ENCODE measurements at places on chromosomes 5 and 9. TPM values are rescaled to one million over a fixed set of nuclear protein-coding genes. Genes with fewer than 3 reads are reported as not detected.

SYK gene
- total RNA-seq, result 0.11 TPM

- no peaks in the 10 kb centered on the region for H3K36me3 ChIP-seq
- H3K27me3 ChIP-seq, result no peaks in the 10 kb centered on the region
- no peak for DNase-seq
- no peak overlapping the region for H3K4me3 ChIP-seq
- H3K27ac ChIP-seq, result no peak overlapping the region
These were observed 559.2 kb downstream of the PSAT1 start for GRCh38 chr9:78856144-78856543.

SLC34A1 gene
- total RNA-seq, result 0.14 TPM

CDH9 gene
- total RNA-seq, result not detected

WDR38 gene
- total RNA-seq, result not detected

DNA sequence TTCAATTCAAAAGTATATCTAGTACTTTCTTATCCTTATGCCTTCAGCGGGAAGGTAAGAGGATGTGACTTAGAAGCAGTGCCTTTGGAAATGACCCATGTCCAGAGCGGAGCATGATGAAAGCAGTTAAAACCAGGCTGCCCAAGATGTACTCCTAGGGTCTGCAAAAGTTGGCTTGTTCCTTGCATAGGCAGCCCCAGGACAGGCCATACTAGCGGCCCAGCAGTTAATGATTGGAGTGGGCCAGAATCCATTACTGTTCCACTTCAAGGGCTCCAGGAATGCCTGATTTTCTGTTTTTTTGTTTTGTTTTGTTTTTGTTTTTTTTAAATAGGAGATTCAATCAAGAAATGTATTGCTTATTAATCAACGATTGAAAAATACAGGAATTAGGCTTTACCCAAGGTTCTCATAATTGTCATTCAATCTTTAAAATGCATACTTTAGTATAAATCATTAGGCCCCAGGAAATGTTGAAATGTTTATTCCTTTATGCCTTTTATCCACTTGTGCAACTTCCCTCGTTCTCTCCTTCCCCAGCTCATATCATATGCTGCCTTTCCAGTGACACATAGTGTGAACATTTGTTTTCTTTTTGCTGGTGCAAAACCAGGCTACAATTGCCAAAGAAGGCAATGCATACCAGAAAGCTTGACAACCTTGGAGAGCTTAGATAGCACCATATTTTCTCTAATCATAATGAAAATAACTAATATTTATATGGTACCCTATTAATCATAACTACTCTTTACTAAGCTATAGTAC, 190.8 kb downstream of the ARHGEF28 start:
- no peak for DNase-seq
- no peak overlapping the region for H3K27ac ChIP-seq
- H3K4me3 ChIP-seq, result no peak overlapping the region
- H3K27me3 ChIP-seq, result peaks cover 10% of the 10 kb centered on the region

DNA sequence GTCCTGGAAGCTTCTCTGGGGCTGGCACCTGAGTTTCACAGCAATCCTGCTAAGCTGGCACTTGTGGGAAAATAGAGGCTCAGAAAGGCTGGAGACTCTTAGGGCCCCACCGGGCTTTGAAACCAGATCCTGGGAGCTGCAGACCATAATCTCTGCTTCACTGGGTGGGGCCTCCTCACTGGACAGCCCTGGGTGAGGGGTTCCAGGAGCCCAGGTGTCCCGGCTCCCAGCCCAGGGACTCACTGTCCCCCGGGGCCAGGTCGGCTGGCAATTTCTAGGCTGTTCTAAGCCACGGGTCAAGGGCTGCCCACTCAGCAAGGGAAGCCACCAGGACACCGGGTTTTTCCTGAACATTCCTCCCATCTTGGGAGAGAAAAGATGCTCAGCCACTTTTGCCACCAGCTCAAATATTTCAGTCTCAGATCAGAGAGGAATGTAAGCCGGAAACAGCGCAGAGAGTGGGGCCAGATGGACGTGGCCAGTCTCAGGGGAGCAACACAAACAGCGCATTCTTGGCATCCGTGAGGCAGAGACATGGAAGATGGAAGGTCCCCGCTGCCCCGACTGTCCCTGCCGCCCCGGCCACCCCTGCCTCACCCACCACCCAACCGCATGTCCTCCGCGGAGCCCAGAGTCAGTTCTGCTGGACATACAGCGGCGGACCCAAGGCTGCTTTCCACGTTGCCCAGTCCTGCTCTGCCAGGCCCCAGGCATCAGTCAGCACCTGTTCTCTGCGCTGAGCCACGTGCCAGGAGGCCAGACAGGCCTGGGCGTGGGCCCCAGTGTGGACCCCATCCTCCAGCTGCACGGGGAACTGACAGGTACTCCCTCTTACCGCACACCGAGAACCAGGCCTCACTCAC, 72.6 kb downstream of the VAV2 start:
- peaks cover 2% of the 10 kb centered on the region for H3K27me3 ChIP-seq
- DNase-seq, result no peak
- H3K4me1 ChIP-seq, result no peaks in the 10 kb centered on the region
- H3K27ac ChIP-seq, result no peak overlapping the region
- no peak overlapping the region for H3K4me3 ChIP-seq

DNA sequence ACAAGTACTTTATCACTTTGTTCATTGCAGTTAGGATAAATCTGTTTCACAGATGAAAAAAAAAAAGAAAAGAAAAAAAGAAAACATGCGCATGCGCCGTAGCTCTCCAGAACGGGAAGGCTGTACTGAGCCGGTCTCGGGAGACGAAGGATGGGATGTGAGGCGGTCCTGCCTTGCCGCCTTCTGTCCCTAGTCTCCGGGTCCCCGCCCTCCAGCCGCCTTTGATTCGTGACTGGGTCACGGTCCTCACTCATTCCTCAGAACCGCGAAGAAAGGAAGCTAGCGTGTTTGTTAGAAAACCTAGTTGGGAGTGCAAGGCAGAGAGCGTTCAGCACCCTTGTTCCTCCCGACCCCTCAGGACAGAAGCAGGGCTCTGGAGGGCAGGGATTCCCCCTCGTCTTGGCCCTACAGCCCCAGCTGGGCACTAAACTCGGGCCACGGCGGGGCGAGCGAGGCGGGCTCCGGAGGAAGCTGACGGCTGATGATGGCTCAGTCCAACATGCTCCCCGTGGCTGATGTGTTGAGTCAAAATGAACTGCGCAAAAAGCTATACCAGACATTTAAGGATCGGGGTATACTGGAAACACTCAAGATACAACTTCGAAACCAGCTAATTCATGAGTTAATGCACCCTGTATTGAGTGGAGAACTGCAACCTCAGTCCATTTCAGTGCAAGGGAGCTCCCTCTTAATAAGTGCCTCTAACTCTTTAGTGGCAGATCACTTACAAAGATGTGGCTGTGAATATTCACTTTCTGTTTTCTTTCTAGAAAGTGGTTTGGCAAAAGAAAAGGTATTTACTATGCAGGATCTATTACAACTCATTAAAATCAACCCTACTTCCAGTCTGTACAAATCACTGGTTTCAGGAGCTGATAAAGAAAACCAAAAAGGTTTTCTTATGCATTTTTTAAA, 40.0 kb downstream of the CPLANE1 start:
- H3K4me1 ChIP-seq, result peaks cover 4% of the 10 kb centered on the region
- H3K27ac ChIP-seq, result peak overlapping the region; percentile 45
- peaks cover 15% of the 10 kb centered on the region for H3K36me3 ChIP-seq
- peak overlapping the region; percentile 75 for H3K4me3 ChIP-seq
